ENCODE measurements at places on chromosomes 3 and 15. TPM values are rescaled to one million over a fixed set of nuclear protein-coding genes. Genes with fewer than 3 reads are reported as not detected.
A peak's percentile ranks its signal among the peaks of the same experiment; 100 is the strongest.

ACTRT3 gene
- total RNA-seq = 26.7 TPM

AGBL1 gene
- total RNA-seq = 0.94 TPM

H1-8 gene
- 4.8 TPM for total RNA-seq

DHFR2 gene
- total RNA-seq = 10.9 TPM

MED12L gene
- total RNA-seq = 18.5 TPM

DISP2 gene
- total RNA-seq = 4.4 TPM

- H3K4me1 ChIP-seq = no peaks in the 10 kb centered on the region
- no peak overlapping the region for H3K4me3 ChIP-seq
- H3K27ac ChIP-seq = no peak overlapping the region
- H3K36me3 ChIP-seq = no peaks in the 10 kb centered on the region
- DNase-seq = no peak
Measured at GRCh38 chr15:33243869-33244268, 49.4 kb upstream of the FMN1 start.

GRCh38 chr3:69612791-69613190 lies 126.5 kb upstream of the MITF start:
- H3K4me3 ChIP-seq = no peak overlapping the region
- no peaks in the 10 kb centered on the region for H3K36me3 ChIP-seq
- no peak overlapping the region for H3K27ac ChIP-seq
- no peaks in the 10 kb centered on the region for H3K4me1 ChIP-seq
- H3K27me3 ChIP-seq = no peaks in the 10 kb centered on the region

GRCh38 chr3:101932326-101933068 lies 83.2 kb downstream of the NFKBIZ start:
- no peak overlapping the region for H3K4me3 ChIP-seq
- H3K27ac ChIP-seq = no peak overlapping the region
- H3K36me3 ChIP-seq = no peaks in the 10 kb centered on the region
- H3K4me1 ChIP-seq = no peaks in the 10 kb centered on the region
- H3K27me3 ChIP-seq = no peaks in the 10 kb centered on the region

- peaks cover 26% of the 10 kb centered on the region for H3K4me1 ChIP-seq
- DNase-seq = no peak
- no peaks in the 10 kb centered on the region for H3K27me3 ChIP-seq
- no peaks in the 10 kb centered on the region for H3K36me3 ChIP-seq
- H3K4me3 ChIP-seq = no peak overlapping the region
- no peak overlapping the region for H3K27ac ChIP-seq
Measured at GRCh38 chr3:49213541-49213943, 42.1 kb downstream of the KLHDC8B start.

DNA sequence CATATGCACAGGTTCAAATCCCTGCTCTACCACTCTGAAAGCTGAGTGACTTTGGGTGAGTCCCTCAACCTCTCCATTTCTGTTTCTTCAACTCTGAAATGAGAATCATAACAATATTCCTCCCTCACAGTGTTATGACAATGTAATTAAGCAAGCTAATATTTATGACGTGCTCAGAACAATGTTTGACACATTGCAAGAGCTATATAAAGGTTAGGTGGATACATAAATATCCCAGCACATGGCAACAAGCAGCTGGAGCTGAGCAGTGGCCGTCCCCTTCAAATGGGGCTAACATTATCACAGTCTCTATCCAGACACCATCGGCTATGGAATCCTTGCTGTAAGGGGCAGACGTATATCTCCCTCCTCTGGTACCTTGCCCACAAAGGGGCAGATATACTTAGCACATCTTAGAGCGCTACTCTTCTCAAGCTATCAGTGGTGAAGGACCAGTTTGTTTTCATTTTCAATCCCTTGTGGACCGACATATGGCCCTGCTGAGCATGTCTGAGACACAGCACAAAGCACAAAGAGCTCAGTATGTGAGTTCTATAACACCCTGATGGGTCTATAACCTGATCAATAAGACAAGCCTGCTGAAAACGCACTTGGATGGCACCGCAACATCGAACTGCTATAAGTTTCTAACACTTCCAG lies 80.9 kb downstream of the PRICKLE2 start:
- no peak overlapping the region for H3K27ac ChIP-seq
- no peak overlapping the region for H3K4me3 ChIP-seq
- no peaks in the 10 kb centered on the region for H3K36me3 ChIP-seq
- no peaks in the 10 kb centered on the region for H3K4me1 ChIP-seq

DNA sequence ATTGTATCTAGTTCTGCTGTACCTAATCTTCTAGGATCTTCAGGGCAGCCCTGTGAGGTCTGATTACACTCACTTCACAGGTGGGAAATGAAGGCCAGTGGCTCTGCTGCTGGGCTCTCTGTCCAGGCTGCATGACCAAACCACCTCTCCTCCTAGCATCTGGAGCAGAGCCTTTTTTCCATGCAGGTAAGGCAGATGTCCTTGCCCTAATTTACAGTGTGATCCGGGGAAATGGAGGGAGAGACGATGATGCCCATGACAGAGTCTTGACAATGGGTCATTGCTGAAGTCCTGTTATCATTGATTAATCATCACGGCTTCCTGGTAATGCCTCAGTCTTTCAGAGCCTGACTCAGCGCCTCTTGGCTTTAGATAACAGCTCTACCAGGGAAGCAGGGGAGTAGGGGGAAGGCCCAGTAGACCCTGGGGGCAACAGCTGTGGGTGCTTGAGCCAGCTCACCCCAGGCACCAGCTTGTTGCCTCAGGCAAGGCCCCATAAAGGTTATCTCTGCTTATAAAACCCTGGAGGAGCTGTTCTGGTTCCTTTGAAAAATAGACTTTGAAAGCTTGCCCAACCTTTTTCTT lies 153.4 kb downstream of the GABRG3 start:
- no peak overlapping the region for H3K27ac ChIP-seq
- no peaks in the 10 kb centered on the region for H3K36me3 ChIP-seq
- no peaks in the 10 kb centered on the region for H3K4me1 ChIP-seq
- H3K4me3 ChIP-seq = no peak overlapping the region
- DNase-seq = no peak

- no peaks in the 10 kb centered on the region for H3K4me1 ChIP-seq
- no peaks in the 10 kb centered on the region for H3K27me3 ChIP-seq
- H3K27ac ChIP-seq = no peak overlapping the region
Measured at GRCh38 chr3:69770219-69770618, 31.0 kb downstream of the MITF start.

DNA sequence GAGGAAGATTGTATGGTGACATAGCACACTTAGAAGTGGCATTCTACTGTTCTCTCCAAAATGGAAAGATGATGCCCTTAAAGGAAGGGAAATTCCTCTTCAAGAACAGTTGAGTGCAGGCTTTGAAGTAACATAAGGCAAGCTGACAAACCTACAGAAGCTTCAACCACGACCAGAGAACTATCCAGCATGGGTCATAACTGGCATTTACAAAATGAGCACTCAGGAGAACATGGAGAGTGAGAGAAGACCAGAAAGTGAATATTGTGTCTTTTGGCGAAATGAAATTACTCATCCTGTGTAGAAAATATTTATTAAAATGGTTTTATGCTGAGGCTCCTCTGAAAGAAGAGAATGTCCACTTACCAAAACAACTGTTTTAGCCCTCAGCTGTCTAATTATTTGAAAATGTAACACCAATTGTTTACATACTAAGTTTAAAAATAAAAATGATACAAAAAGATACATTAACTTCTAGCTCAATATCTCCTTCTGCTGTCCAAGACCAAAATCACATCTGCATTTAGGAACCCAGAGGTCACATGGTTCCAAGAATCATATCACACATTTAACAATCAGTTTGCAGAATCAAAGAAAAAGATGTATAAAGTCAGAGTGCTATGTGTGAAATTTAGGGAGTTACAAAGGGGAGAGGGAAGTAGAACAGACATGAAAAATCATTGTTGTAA lies 216.9 kb downstream of the ATP8B4 start:
- no peak for DNase-seq
- no peaks in the 10 kb centered on the region for H3K36me3 ChIP-seq
- H3K4me3 ChIP-seq = no peak overlapping the region
- H3K27ac ChIP-seq = peak overlapping the region; percentile 28

DNA sequence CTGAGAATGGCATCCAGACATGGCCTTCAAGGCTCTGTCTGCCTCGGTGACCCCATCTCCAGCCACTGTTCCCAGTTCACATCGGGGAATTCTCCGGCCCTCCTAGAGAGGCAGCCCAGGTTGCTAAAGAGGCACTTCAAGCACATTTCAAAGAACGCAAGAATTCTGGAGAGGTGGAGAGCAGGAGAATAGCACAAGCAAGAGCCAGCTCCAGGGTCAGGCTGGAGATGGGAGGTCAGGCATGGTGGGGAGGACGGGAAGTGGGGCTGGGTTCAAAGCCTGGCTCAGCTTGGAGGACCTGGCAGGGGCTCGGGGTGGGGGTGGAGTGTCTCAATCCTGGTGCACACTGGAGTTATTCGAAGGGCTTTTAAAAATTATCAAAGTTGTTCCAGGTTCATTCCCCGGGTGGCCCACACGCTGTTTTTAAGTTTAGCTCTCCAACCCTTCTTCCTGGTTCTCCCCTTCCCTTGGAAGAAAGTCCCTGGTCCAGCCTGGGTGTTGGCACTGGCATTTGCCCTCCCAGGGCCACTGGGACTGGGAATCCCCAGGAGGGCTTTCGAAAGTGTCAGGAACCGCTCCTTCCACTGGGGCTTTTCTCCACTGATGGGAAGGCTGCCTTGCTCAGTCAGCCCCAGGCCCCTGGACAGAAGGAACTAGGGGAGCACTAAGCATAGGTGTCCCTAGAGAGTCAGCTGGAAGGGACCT lies 35.8 kb downstream of the ZNF710 start:
- peaks cover 4% of the 10 kb centered on the region for H3K4me1 ChIP-seq
- no peak overlapping the region for H3K4me3 ChIP-seq
- no peak overlapping the region for H3K27ac ChIP-seq
- DNase-seq = no peak
- no peaks in the 10 kb centered on the region for H3K36me3 ChIP-seq
- H3K27me3 ChIP-seq = no peaks in the 10 kb centered on the region

DNA sequence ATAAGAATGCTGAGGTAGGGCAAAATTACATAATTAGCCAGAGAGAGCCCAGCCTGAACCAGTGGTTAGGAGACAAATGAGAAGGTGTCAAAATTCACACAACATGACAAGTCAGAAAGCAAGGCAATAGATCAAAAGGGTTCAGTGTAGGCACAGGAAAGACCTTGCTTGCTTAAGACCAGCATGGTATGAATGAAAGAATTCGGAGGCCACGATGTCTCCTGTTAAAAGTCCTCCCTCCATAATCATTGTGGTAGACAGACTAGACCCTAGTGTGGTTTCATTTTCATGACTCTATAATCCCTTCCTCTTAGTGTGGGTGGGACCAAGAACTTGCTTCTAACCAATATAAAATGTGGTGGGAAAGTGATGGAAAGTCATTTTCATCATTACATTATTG lies 98.7 kb upstream of the ANKRD28 start:
- H3K36me3 ChIP-seq = no peaks in the 10 kb centered on the region
- H3K27ac ChIP-seq = no peak overlapping the region
- DNase-seq = no peak
- H3K4me3 ChIP-seq = no peak overlapping the region
- H3K27me3 ChIP-seq = no peaks in the 10 kb centered on the region

DNA sequence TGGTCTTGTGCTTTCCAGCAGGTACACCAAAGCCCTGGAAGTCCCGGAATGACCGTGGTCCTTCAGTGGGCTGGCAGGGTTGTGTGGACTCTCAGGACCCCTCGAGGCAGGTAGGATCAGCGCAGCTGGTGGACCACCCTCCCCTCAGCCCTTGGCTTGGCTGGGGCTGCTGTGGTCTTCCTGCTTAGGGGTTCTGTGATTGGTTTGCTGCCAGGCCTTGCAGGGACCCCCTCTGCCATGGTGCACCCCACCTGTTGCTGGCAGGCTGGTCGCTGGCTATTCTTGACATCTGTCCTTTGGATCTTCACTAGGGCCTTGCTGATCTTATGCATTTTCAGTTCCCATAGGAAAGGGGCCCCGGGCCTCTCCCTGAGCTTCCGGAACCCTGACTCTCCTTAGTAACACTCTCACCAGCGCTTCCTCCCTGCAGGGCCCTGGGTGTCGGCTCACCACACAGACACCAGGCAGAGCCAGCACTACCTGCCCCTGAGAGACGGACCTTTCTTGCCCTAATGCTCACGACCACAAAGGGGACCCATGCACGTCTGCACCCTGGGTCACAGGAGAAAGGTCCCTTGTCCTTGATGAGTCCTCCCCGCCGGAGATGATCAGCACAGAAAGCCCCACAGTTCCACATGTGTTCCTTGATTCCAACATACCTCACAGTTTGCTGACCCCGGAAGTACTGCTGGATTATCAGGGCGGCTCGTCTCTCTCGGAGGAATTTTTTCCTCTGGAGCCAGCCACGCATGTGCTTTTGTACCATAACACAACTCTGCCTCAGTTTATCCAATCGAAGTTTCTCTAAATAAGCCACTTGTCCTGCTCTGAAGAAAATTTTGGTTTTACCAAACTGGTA lies 51.7 kb downstream of the MYO5C start:
- DNase-seq = no peak
- H3K4me1 ChIP-seq = no peaks in the 10 kb centered on the region
- H3K4me3 ChIP-seq = no peak overlapping the region
- no peaks in the 10 kb centered on the region for H3K27me3 ChIP-seq
- H3K36me3 ChIP-seq = no peaks in the 10 kb centered on the region
- H3K27ac ChIP-seq = no peak overlapping the region

- H3K27me3 ChIP-seq = no peaks in the 10 kb centered on the region
- no peaks in the 10 kb centered on the region for H3K36me3 ChIP-seq
- no peak for DNase-seq
- H3K4me3 ChIP-seq = no peak overlapping the region
Measured at GRCh38 chr3:128349963-128350599, 116.6 kb downstream of the DNAJB8 start.

GRCh38 chr3:150825192-150825915 lies 62.4 kb upstream of the SIAH2 start:
- no peaks in the 10 kb centered on the region for H3K36me3 ChIP-seq
- no peaks in the 10 kb centered on the region for H3K27me3 ChIP-seq
- no peak overlapping the region for H3K27ac ChIP-seq
- DNase-seq = no peak
- H3K4me1 ChIP-seq = peaks cover 3% of the 10 kb centered on the region
- no peak overlapping the region for H3K4me3 ChIP-seq

Measured in testis (tissue), 5 donors.